ENCODE measurements at places on chromosomes 7 and 10.

- DNase-seq: no peak
These were observed 212.7 kb upstream of the KCND2 start for GRCh38 chr7:120060281-120060680.

- peak; percentile 83 for DNase-seq
These were observed 11.1 kb downstream of the FAM53B start for GRCh38 chr10:124732931-124733570.

- DNase-seq: peak; percentile 51
These were observed at the start of gene SEMA3A for GRCh38 chr7:84194484-84195271. Gene SEMA3A, minus strand, starts transcription at chr7:84194789. Its CDS starts 203 bp downstream, at chr7:84194586.

- no peak for DNase-seq
These were observed 66.8 kb downstream of the UPF2 start for GRCh38 chr10:11975795-11976194.

GRCh38 chr10:84375011-84375410, 46.6 kb downstream of the CCSER2 start:
- no peak for DNase-seq

- DNase-seq: no peak
These were observed 73.4 kb upstream of the LAMB4 start for GRCh38 chr7:108203537-108203936.

DNA sequence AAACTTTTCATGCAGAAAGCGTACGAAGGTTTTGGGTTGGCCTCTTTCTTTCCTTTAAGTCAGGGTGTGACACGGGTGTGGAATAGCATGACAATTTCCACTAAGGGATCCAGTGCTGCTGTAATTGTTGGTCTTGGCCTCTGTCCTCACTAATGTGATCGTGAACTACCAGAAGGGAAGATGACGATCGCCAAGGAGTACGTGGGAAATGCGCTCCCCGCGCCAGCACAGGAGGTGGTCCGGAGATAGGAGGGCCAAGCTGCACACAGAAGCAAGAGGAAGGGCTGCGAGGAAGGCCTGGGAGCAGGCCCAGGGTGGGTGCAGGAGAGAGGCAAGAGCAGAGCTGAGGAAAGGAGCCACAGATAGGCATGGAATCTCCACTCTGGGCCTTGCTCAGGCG, 79.7 kb upstream of the PODXL start:
- DNase-seq: no peak

DNA sequence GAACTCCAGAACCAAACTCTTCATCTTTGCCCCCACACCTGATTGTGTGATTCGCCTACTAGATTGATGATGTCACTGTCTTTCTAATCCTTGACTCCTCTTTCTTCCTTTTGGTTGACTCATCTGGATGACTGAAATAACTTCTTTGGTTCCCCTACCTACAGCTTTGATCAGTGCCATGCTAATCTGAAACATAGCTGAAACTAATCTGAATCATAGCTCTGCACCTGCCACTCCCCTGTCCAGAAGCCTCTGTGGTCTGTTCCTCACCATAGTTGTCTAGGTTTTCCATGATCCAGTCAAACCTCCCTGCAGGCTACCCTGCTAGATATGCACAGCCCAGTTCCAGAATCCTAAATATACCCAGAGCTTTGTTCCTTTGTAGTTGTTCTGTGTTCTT, 51.9 kb downstream of the ZNF365 start:
- DNase-seq: peak; percentile 56

DNA sequence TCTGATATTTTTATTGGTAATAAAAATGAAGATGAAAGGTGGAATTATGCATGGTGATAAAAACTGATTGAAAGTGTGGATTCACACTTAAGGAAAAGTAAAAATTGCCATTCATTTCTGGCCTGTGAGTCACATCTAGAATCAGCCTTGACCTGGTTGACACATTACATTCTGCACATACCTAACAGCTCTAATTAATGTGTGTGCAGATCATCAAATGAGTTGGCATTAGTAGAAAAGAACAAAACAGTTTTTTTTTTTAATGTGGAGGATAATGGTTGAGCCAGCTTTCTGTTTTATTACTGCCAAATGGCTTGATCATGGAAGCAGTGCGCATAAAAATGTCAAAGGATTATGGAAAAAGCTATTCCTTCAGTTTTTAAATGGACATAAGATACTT, 142.6 kb upstream of the TMEM196 start:
- DNase-seq: no peak

GRCh38 chr10:25578061-25578460, 356.0 kb upstream of the MYO3A start:
- no peak for DNase-seq
